ENCODE measurements at places on chromosomes 6 and 20.
A peak's percentile ranks its signal among the peaks of the same experiment; 100 is the strongest.

DNA sequence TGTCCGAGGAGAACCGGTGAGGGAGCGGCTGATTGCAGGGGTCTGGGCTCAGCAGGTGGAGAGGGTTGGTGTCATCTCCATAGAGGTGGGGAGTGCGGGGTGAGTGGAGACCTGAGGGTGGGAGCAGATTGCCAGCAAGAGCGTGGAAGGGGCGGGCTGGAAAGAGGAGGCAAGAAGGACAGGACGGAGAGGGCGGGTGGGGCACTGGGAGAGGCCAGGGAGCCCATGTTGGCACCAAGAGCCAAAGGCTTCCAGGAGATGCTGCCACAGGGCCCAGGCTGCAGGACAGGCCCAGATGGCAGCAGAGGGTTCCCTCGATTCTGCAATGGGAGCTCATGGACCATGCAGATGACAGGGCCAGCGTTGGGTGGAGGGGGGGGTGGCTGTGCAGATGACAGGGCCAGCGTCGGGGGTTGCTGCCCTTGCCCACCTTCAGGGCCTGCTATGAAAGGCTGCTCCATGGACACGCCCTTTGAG is 105.4 kb downstream of the TMEM242 start:
- no peak for DNase-seq

DNA sequence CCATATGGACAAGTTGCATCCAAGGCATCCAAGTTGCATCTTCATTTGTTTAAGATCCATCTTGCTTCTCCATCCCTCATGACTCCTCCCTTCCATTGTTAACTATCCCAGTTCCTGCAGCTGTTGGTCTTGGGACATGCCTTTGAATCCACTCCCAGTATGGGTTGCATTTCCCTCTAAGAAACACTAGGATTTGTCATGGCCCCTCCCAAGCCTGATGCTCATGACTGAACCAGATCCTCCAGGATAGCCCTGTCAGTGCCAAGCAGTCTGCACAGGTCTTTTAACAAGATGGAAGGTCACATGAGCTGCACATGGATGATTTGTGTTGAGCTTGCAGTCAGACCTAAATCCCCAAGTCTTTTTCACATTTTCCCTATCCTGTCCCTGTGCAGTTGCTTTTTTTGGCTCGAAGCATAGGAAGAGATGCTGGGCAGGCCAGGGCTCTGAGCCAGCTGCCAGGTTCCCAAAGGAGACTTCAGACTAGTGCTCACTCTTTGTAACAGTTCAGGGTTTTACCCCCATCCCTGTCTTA is 4.2 kb downstream of the PPP2R5D start:
- DNase-seq, result no peak

GRCh38 chr6:42411406-42411805 is 40.3 kb downstream of the TRERF1 start:
- DNase-seq, result no peak

GRCh38 chr6:36631326-36632011 is 37.3 kb downstream of the SRSF3 start:
- no peak for DNase-seq

DNA sequence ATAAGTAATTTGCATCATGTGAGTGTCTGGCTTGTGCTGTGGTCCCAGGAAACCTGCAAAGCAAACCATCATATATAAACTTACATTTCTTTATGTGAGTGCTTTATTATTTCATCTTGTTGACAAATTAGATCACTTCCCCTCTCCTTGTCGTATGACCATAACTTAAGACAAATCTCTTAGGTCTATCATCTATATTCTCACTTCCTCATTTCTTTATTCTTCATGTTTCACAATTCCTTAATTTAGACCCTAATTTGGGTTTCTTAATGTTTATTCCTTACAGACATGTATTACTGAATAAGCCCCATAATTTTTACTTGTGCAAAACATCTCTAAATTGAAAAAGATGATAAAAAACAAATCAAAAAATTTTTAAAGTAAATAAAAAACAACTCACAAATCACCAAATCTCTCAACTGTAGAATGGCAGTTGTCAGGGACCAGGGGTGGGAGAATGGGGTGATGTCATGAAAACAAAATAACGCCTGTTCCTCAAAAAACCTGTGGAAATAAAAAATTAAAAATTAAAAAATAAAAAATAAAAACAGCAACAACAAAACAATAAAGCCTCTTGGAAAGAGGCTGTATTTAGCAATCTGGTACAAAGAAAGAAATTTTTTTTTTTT is 49.5 kb upstream of the FBXO30 start:
- no peak for DNase-seq

- no peak for DNase-seq
Measured at GRCh38 chr6:67287566-67287965, 1347.5 kb upstream of the ADGRB3 start.

- no peak for DNase-seq
Measured at GRCh38 chr20:54691327-54691726, 215.9 kb downstream of the DOK5 start.

DNA sequence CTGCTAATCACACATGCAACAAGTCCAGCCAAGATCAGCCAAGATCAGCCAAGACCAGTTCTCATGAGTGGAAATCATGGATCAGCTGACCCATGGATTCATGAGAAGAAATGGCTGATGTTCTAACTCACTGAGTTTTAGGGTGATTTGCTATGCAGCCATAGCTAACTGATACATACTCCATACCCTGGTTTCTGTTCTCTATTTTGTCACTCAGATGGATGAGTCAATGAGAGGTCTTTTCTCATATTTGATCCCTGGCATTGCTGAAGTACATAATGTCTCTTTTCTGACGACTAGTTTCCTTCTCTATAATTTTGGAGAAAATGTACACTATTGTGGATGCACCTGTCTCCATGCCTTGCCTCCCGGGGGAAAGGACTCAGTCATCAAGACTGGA is 118.4 kb upstream of the LY86 start:
- DNase-seq, result no peak

DNA sequence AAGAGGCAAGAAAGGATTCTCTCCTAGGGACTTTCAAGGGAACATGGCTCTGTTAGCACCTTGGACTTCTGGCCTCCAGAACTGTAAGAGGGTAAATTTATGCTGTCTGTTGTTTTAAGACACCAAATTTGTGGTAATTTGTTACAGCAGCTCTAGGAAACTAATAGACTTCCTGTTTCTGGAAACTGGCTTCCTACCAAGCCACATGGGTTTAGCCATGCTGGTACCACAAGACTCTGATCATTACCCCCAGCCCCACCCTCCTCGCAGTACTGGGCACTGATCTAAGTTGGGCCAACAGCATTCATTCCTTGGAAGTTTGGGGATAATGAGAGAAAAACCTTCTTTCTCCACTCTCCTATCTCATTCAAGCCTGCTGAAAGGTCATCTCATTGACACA is 109.5 kb upstream of the SMLR1 start:
- no peak for DNase-seq

- no peak for DNase-seq
Measured at GRCh38 chr6:137957471-137957870, 90.4 kb downstream of the TNFAIP3 start.

GRCh38 chr20:42531508-42531961 is 658.2 kb downstream of the PTPRT start:
- peak; percentile 11 for DNase-seq

All from C1 segment of cervical spinal cord (tissue), 14 donors.